ENCODE measurements at places on chromosomes 7 and 10.

DNA sequence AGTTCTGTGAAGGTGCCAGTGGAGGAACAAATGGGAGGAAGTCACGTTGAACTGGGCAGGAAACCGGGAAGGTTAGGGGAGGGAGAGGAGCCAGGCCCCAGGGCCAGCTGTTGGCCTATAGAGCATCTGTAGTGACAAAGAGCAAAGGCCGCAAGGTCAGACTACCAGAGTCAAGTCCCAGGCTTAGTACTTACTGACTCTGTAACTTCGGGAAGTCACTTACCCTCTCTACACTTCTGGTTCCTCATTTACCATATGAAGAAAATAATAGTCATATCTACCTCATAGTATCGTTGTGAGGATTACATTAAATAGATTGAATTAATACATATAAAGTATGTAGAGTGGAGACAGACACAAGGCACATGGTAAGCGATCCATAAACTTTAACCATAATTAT lies 101.8 kb upstream of the FZD1 start:
- DNase-seq: no peak

GRCh38 chr10:5502061-5502521 lies 2.7 kb upstream of the CALML5 start:
- DNase-seq: no peak

DNA sequence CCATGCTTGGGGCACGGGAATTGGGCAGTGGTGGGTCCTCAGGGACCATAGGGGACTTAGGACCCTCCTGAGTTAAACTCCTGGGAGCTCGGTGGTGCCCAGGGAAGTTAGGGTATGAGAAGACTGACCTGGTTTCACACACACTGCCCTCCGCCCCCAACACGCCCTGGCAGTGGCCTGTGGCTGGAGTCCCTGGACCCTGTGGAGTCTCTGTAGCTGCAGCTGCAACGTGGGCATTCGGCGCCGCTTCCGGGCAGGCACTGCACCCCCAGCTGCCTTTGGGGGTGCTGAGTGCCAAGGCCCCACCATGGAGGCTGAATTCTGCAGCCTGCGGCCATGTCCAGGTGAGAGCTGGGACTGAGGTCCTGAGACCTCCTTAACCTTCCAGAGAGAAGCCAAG lies 29.9 kb upstream of the ZNF862 start:
- DNase-seq: no peak

DNA sequence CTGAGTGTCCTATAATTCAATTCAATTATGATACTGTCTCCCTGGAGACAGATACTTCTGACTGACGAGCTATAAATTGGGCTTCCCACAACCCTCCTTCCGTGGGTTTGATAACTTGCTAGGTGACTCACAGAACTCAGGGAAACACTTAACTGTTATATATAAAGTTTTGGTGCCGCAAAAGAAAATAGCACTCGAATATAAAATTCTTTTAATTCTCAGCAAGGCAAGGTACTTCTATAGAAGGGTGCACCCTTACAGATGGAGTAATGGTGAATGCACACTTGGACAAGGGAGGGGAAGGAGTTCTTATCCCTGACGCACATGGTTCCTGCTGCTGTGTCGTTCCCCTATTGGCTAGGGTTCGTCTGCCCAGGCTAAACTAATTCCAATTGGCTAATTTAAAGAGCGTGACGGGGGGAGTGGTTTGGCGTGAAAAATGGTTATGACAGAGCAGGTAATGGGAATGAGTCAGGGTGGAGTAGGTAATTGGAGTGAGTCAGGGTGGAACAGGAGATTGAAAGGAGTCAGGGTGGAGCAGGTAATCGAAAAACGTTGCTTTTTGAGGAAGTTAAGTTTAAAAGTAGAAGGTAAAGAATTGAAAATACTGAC lies 20.8 kb upstream of the GHITM start:
- DNase-seq: no peak

GRCh38 chr10:124829447-124830115 lies 28.0 kb downstream of the ABRAXAS2 start:
- DNase-seq: no peak

GRCh38 chr7:4641091-4641666 lies 40.9 kb upstream of the FOXK1 start:
- no peak for DNase-seq

GRCh38 chr7:19294619-19295018 lies 149.4 kb upstream of the FERD3L start:
- no peak for DNase-seq

- no peak for DNase-seq
Observed at GRCh38 chr7:155455132-155455693, 2.7 kb upstream of the EN2 start.

GRCh38 chr7:142583446-142583845 lies 165.8 kb upstream of the PRSS1 start:
- DNase-seq: no peak

DNA sequence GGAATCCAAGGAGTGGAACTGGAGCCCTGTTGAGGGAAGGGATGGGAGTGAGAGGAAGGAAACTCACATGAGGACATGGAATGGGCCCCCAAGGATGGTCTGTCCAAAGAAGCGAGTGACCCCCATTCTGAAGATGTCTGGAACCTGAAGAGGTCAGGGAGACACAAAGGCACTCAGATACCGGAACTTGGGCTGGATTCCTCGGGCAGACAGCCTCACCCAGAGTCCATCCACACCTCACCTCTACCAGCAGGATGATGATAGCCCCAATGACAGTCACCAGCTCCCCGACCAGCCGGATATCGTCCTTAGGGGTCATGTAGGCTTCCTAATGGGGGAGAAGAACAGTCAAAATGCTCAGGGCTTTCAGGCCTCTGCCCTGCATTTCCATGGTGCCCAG lies 10.7 kb downstream of the TRPV6 start:
- no peak for DNase-seq

- no peak for DNase-seq
Observed at GRCh38 chr7:129417073-129417472, 17.2 kb upstream of the STRIP2 start.

DNA sequence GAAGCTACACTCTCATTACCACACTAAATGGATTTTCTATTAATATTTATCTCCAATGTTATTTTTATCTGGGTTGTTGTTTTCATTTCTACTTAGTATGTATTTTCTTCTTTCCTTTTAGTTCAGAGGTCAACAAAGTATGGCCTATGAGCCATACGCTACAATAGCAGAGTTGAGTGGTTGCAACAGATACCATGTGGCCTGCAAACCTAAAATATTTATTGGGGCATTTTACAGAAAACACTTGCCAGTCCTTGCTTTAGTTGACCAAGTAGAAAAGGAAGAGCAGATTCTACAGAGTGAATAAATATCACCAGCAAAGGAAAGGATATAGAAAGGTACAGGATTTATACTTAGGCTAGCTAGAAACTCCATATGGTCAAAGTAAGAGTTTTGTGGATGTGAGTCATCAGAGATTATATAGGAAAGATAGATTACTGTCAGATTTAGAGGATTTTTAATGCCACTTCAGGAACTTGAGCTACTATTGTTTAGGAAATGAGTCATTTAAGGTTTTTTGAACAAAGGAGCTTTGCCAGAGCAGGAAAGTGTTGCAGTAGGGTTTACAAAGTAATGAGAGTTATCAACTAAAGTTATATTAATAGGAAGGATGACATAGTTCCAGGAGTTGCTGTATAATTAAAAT lies 323.3 kb upstream of the KAT6B start:
- DNase-seq: no peak

DNA sequence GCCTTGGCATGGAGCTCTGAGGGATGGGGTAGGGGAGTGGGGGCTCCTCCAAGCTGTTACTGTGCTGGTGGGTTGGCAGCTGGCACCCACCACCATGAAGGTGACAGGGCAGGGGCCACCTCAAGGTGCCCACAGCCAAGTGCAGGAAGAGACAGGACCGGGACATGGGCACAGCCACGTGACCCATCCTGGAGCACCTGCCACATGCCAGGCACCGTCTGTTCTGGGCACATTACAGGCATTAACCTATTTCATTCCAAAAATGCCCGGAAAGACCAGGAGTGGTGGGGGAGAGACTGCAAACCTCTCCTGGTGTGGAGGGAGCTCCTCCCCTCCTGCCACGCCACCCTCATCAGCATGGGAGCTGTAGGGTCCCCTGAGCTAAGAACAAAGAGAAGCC lies 56.7 kb downstream of the CAMK2B start:
- DNase-seq: no peak

DNA sequence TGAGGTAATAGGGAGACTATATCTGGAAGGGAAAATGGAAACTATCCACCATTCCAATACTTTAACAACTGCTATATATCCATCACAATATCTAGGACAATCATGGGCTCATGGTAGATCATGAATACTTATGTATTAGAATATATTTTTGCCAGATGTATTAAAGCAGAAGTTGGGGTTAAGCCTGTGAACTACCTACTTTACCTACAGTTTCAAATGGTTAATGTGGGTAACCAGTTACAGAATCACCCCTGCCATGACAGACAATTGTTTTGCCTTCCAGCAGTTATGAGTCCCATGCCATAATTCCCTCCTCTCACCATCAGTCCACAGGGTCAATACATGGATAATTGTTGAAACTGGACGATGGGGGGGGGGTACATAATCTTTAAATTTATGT lies 29.9 kb upstream of the RAPGEF5 start:
- DNase-seq: no peak

DNA sequence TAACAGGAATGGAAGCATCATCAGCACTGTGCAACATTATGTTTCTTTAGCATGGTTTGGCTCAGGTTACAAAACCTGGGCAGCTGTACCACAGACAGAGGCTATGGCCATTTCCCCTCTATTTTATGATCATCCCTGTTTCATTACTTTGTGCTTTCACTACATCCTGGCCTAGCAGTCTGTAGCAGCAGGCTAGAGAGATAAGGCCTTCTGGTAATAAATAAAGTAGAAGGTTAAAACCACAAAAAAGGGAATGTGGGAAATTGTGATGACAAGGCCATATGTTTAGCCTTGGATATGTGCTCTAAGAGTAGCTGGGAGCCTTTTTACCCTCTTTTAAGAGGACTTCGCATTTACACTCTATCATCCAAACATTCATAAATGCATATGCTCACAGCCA lies 266.2 kb upstream of the PHF14 start:
- DNase-seq: no peak

DNA sequence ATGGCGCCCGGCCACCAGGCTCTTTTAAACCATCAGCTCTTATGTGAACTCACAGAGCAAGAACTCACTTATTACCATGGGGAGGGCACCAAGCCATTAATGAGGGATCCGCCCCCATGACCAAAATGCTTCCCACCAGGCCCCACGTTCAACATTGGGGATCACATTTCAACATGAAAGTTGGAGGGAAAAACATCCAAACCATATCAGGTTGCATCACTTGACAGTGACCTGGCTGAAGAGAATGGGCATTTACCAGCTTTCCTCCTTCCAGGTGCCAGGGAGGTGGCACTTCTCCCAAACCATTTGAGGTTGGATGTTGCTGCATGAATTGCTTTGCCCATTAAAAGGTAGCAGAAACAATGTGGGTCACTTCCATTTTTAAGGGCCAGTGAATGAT lies 115.6 kb upstream of the TNS3 start:
- DNase-seq: no peak

DNA sequence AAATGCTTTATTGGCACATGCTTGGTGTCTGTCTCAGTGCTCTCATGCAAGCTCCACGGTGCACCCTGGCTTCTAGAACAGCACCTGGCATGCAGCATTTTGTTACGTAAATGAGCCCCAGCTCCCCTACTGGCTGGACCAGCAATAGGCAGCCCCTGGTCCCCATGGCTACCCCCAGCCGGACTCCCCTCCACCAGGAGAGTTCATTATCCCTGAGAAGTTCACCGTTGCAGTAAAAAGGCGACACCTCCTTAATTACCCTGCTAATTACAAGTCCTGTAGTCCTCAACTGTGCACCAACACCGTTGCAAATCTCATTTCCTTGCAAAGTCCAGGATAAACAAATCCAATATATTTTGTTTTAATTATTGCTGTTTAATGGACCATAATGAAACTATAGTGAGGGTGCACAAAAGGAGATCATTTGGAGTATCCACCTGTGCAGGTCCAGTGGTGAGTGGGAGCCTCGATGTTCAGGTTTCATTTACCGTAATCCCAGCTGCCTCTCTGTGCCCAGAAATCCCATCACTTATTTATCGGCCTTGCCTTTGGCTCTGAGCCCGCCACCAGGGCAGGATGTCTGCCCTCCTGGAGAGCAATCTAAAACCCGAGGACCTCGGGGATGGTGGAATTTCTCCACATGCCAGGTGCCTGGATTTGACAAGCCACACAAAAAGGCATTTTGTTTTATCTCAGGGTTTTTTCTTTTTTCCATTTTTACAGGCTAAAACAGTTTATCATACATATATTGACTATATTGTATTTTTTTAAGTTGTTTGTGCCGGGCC lies 12.8 kb upstream of the DRGX start:
- peak; percentile 46 for DNase-seq

GRCh38 chr7:96636979-96637378 lies 72.7 kb downstream of the SEM1 start:
- DNase-seq: no peak

- no peak for DNase-seq
Observed at GRCh38 chr7:124059375-124059774, 26.5 kb upstream of the TMEM229A start.

- DNase-seq: no peak
Observed at GRCh38 chr10:78296785-78297184, 263.1 kb downstream of the RPS24 start.

Measured in right atrium auricular region (tissue), 2 donors.